ENCODE measurements at places on chromosomes 11 and 22.

- DNase-seq = no peak
Observed at GRCh38 chr22:21964918-21965484, 12.4 kb upstream of the PPM1F start.

DNA sequence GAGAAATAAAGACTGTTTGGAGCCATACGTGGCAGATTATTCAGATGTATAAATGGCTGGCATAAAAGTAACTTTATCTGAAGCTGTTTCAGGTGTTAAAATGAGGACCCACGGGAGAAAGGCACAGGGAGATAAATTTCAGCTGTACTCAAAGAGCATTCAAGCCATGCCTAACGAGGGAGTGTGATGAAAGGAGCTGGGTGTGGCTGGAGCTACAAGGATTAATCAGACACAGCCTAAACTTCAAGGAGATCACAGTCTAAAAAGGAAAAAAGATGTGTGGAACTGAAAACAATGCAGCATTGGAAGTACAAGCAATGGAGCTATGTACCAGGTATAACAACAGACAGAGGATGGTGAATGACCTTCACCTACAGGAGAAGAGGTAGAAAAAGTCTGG is 120.8 kb upstream of the APOA1 start:
- DNase-seq = no peak

DNA sequence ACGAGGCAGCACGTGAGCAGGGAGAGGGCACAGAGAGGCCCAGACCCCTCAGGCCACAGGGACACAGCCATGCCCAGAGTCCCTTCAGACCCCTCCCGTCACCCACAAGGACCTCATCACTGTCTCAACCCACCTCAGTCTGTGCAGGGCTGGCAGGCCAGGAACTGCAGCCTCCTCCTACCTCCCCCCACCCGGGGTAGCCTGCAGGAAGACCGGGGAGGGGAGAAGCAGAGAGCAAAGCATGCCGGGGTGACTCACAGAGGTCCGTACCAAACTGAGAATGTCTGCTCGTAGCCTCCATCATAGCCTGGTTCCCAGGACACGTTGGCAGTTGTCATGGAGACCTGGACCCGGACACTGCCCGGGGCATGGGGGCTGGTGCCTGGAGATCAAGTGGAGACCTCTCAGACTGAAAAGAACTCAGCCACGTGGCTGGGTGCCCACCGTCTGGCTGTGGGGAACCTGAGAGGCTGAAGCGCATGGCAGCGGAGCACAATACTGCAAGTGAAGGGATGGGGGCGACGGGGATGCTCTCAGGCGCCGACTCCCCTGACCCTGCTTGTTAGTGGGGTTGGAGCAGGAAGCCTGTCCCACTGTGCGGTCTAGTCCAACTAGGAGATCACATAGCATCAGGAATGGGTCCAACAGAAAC is 27.2 kb downstream of the IGSF9B start:
- no peak for DNase-seq

DNA sequence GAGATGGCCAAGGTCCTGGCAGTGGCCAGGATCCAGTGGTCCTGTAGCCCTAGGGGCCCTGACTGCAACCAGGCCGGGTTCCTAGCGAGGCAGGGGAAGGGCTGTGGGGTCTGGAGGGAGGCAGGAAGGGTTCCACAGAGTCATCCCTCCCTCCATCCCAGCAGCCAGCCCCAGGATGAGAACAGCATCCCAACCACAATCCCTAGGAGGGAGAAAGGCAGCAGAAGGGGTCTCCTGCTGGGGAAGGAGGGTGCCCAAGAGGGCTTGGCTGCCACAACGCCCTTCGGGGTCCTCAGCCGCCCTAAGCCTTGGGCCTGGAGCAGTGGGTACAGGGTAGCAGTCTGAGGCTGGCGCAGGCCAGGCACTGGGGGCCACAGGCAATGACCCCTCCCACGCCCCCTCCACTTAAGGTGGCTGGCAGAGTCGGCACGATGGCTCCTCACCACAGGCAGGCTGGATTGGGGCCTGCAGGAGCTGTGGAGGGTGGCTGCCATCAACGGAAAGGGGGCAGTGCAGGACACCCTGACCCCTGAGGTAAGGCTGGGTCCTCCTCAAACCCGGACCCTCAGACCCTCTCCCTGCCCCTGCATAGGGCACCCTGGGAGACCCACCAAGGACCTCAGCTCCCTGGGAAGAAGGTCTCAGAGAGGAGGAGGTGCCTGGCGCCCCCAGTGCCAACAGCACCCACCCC is 7.2 kb downstream of the SLC22A12 start:
- no peak for DNase-seq

DNA sequence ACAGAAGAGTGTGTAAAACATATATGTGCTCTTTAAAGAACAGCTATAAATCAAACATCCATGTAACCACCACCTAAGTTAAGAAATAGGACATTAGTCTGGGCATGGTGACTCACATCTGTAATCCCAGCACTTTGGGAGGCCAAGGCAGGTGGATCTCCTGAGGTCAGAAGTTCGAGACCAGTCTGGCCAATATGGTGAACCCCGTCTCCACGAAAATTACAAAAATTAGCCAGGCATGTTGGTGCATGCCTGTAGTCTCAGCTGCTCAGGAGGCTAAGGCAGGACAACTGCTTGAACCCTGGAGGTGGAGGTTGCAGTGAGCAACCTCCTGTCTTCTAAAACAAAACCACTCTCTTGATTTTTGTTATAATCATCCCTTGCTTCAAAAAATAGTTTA is 103.3 kb downstream of the LRRC32 start:
- DNase-seq = no peak

- DNase-seq = no peak
Observed at GRCh38 chr11:14789879-14790484, 102.0 kb downstream of the CYP2R1 start.

DNA sequence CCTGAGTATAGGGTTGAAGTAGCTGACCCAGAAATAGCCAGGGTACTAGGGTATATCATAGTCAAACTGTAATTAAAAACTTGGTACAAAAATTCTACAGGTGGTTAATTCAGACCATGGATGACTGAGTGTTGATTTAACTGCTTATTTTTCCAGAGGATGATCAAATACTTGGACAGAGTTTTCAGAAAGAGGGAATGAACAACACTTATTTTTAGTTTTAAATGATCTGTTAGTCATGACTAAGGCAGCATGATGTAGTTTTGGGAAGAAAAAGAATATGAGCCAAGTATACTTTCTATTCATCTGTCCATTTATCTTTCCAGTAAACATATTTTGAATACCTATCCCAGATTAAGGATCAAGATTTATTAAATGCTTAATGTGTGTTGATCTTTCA is 19.8 kb upstream of the CCDC89 start:
- DNase-seq = no peak

DNA sequence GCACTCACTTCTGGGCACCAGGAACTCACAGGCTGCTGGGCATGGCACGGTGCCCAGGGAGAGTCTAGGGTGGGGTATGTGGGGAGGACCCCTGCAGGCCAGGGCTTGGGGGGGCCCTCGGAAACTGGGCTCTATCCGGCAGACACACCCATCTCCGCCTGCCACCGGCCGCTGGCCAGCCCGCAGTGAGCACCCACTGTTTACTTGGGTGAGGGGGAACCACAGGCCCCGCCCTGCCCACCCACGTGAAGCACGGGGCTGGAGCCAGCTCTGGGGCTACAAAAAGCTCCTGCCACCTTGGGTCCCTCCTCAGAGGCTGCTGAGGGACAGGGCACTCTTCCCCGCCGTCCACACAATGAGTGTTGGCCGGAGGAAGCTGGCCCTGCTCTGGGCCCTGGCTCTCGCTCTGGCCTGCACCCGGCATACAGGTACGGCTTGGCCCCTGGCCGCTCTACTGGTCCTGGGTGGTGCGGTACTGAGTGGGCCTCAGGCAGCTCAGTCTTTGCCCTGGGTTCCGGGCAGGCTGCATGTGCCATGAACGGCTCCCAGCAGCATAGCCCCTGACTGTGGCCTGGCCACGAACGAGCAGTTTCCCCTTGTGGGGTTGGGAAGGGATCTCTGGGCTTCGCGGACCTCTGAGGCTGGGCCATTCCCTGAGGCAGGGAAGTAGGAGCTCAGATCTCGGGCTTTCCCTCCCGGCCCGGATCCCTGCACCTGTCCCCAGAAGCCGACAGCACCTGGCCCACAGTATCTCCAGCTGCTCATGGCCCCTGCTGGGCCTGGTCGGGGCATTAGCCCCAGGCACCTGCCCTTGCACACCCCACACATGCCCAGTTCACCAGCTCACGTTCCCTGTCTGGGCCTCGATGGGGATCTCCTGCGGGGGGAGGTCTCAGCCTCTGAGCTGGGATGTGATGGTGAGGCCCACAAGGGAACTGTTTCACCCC is at the start of gene MUC5AC:
Gene MUC5AC (plus strand): TSS at position 309 of the 947 bp plus-strand sequence. CDS start 47 bp downstream, at position 356.
- no peak for DNase-seq

DNA sequence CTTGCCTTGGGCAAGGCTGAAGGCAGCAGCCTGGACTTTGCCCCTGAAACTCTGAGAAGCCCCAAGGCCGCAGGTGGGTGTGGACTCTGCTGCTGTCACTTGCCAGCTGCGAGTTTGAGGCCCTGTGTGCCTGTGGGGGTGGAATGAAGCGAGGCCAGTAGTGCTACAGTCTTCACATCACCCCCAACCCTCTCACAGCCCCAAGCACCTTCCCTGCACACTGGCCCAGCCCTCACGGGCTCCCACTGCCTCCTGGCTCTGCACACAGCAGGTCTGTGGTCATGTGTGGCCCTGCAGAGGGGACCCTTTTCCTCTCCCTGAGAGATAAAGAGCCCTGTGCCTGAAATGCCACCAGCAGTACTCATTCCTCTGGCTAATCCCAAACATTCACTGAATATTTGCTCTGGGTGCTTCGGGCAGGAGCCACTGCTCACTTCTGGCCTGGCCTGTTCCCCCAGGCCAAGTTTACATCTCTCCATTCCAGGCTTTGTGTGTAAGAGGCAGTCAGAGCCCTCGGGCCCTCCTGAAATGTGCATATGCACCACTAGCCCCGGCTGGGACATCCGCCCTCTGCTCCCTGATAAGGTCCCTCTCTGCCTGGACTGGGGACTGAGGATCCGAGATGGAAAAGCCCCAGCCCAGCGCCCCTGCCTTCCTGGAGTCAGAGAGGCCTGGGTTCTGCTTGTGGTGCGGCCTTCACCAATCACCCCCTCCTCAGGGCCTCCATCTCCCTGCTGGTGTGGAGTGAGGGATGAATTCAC is 17.7 kb downstream of the MGAT3 start:
- no peak for DNase-seq

- DNase-seq = no peak
Observed at GRCh38 chr11:67541198-67541597, 18.0 kb upstream of the CABP2 start.

DNA sequence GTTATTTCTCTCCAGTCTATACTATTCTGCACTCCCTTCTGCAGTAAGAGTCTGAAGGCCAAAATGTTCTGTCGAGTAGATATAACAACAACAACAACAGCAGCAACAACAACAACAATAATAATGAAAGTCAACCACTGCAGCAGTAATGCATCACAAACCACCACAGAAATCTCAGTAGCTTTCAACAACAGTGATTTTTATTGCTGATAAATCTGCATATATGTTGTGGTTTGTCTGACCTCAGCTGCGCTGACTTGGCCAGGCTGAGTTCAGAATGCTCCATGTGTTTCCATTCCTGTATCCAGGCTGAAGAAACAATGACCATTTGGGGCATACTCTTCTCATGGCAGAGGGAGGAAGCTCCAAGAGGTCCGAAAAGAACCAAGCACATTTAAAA is 32.3 kb upstream of the CYP2R1 start:
- DNase-seq = no peak

GRCh38 chr22:26267856-26268255 is 98.6 kb downstream of the SEZ6L start:
- no peak for DNase-seq

DNA sequence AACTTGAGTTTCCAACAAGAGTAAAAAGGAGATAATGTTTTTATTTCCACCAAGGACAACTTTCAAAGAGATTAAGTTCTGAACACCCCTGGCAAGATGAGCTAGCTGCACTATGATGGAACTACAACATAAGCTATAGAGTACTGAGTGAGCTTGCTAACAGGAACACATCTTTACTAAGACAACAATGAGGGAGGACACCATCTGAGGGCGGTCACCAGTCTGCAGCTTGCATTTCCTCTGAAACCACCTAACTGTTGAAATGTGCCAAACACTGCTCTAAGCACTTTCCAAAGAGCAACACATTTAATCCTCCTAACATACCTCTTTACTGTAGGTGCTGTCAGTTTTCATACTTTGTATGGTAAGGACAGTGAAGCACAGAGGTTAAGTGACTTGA is 68.4 kb downstream of the TCF20 start:
- DNase-seq = no peak

GRCh38 chr11:119486016-119486415 is 63.0 kb upstream of the THY1 start:
- DNase-seq = no peak

DNA sequence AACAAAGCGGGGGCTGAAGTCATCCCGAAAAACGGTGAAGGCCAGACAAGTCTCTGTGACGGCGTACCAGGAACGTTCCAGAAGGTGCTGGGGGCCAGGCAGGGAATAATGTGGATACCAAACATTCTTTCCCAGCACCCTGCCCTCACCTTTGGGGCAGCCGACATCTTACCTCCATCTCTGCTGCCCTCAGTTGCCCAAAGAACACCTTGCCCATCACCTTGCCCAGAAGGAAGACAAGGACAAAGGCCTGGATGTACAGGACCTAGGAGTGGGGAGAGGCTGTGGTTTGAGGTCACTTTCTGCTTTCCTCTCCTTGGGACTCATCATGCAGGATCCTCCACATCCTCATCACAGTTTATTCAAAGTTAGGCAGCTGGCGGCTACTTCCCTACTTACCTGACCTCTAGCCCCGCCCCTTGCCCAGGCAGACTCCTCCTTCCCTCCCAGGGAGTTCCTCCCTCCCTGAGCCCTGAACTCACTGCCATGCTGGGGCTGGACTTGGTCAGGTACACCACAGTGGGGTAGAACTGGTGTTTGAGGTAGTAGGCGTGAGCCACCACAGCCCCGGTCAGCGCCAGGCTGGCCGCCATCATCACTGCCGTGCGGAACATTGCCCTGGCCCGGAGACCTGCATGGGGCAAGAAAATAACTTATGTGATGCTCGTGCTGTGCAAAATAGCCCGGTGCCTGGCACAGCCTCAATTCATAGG is 1.2 kb downstream of the SYVN1 start:
- no peak for DNase-seq

- no peak for DNase-seq
Observed at GRCh38 chr22:30674482-30674881, 6.8 kb upstream of the DUSP18 start.

DNA sequence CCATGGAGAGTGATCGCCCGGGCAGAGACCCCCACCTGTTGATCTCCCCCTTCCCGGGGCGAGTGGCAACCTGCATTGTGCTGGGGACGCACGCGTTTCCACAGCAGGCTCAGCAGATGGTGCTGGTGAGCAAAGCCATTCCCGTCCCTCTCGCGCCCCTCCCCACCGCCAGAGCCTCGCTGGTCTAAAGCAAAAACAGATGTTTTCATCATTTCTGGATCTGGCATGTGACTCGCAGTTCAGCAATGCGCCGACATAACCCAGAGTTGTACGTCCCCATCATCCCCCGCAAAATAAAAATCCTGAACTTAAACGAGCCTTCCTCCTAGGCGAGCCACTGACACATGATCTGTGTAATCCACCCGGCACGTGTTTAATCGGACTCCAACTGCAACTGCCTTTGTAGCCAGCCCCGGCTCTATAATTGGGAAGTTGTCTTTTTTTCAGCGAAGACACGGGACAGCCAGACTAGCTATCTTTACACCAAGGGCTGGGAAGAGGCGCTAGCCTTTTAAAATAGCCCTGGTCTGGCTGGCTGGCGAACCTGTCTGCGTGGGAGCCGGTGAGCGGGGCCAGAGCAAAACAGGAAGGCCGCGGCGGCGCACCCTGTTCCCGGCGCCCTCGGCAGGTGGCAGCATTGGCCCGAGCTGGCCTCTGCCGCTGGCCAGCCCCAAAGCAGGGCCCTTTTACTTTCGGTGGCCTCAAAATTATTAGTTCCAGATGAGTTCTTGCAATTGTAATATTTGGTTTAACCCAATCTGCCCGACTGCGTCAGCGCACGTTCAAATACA is 203.0 kb upstream of the SORL1-AS1 start:
- DNase-seq = peak; percentile 25
